DMS79 treated with DMSO at 0.1 percent for 48 hours (cell line): ENCODE measurements at places on chromosomes 3 and 15.

DNA sequence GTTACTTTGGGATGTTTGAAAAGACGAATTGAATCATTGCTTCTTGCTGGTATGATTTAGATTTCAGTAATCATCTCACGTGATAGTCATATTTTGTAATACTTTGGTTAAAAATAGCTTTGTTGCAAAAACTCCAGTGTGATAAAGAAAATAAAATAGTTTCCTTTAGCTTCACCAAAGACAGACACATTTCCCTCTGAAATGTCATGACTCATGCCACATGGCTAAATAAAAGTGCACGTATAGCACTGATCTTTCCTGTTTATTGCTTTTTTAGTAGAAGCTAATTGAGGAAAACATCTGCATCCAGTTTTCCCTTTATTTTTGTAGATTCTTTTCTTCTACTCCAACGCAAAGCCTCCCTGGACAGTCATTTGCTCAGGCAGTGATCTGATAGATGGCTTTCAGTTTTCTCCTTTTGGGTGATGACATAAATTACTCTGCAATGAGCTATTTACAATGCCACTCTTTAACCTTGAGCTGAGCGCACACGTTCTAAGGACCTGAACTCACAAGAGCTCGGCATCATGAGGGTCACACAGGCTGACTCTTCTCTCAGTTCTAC, 84.9 kb downstream of the ARNT2 start:
- DNase-seq = no peak

- DNase-seq = no peak
Measured at GRCh38 chr3:73624821-73625665, at the start of gene PDZRN3. PDZRN3 (minus strand) TSS chr3:73624941.

GRCh38 chr15:62844564-62845240, 197.8 kb upstream of the TPM1 start:
- no peak for DNase-seq

- DNase-seq = no peak
Measured at GRCh38 chr3:10560060-10560861, 54.9 kb upstream of the ATP2B2 start.

DNA sequence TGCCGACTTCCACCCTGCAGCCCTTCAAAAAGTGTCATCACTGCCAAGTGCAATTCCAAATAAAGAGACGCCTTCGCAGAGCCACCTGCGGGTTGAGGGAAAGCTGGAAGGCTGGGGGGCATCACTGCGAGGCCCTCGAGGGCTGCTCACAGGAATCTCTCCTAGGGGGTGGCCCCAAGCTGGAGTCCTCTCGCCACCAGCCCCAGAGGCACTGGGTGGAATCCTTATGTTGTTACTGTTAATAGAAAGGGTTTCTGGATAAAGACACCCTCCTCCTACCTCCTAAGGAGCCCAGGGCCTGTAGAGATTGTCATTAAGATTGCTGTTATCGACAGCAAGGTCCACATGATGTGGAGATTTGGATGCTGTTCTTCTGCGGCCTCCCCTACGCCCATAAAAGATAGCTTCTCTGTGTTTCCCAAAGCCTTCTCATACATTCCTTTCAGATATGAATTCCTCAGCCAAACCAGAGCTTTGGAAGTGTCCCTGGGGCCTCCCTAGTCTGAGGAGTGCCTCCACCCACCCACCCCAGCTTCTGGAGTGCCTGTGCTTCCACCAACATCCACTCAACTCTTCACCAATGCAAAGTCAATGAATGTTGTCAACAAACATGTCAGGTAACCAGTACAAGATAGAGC, 512.7 kb downstream of the SHQ1 start:
- no peak for DNase-seq

DNA sequence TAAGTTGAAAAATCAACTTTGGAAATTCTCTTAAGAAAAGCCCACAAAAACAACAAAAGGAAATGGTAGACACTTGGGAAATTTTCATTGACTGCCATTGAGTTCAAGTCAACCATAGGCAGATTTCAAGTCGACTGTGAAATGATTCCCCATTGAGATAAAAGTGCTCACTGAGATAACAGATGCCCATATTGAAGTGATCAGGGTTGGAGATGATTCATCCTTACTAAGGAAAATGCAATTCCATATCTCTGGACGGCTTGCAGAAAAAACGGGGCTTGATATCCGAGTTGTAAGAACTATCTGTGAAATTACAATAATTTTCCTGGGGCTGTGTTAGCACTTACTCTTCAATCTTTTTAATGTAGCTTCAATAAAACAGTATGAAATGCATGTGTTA, 373.1 kb upstream of the THRB start:
- peak; percentile 59 for DNase-seq

DNA sequence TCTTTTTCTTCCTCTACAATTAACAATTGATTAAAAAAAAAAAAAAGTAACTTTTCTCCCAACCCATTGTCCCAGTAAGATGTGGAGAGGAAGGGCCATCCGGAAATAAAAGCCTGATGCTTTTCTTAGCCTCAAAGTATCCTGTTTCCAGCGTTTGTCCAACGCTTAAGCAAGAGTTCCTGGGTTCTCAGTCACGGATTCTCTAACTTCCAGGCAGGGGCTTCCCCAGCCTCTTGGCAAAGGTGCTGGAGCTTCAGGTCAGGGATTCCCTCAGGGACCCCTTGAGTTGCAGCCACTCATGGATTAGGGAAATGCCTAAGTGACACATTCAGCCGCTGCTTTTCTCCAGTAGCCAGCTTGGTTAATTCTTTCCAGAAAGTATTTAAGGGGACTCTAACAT, 22.3 kb upstream of the C2CD4B start:
- peak; percentile 9 for DNase-seq

GRCh38 chr15:74240002-74240568, 4.0 kb downstream of the CCDC33 start:
- peak; percentile 86 for DNase-seq

- no peak for DNase-seq
Measured at GRCh38 chr3:47265725-47266428, 16.7 kb downstream of the KIF9 start.

DNA sequence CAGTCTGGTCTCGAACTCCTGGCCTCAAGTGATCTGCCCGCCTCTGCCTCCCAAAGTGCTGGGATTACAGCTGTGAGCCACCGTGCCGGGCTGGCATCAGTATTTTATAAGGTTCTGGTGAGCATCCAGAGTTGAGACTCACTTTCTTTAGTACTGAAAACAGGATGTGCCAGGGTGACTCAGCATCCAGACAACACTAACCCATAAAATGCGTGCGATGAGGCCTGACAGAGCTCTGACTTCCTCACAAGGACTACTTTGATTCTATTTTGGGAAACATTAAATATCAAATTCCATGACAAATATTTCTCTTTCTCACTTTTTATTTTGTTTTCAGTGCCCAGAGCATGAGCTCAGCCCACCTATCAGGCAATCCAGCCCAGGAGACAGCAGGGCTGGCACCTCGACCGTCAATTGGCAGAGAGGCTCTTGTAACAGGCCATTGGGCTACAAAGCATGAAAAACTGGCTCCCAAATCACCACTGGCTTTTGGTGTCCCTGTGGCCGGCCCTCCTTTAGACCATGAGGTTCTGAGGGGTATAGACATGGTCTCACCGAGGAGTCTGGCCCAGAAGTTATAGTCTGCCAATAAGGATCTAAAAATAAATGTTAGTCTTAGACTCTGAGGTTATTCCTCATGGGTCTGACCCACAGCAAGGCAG, 75.0 kb downstream of the FEM1B start:
- DNase-seq = peak; percentile 1

DNA sequence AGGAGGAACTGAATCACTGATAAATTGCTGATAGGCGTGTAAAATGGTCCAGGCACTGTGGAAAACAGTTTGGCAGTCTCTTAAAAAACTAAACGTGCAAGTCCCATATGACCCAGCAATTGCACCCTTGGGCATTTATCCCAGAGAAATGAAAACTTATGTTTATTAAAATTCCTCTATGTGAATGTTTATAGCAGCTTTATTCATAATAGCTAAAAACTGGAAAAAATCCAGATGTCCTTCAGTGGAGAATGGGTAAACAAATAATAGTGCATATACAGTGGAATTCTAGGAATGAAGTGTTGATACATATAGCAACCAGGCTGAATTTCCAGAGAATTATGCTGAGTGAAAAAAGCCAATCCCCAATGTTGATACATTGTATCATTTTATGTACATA, 482.2 kb upstream of the PDZRN3 start:
- DNase-seq = no peak

GRCh38 chr15:69789648-69790393, 307.9 kb downstream of the TLE3 start:
- no peak for DNase-seq

DNA sequence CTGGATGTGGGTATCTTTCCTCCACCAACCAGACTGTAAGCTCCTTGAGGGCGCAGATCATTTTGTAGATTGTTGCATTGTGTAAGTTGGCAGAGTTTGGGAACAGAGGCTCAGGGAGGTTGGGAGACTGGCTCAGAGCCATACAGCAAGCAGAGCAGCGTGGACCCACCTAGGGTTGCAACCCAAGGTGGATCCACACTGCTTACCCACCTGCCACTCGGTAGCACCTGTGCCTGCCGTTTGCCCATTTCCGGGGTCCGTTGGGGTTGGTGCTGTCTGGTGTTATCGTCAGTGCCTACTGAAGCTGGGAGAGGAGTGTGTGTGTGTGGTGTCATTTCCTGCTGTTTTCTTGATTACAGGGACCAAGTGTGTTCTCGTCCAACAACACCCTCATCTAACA, 19.0 kb downstream of the SMAD6 start:
- DNase-seq = no peak

DNA sequence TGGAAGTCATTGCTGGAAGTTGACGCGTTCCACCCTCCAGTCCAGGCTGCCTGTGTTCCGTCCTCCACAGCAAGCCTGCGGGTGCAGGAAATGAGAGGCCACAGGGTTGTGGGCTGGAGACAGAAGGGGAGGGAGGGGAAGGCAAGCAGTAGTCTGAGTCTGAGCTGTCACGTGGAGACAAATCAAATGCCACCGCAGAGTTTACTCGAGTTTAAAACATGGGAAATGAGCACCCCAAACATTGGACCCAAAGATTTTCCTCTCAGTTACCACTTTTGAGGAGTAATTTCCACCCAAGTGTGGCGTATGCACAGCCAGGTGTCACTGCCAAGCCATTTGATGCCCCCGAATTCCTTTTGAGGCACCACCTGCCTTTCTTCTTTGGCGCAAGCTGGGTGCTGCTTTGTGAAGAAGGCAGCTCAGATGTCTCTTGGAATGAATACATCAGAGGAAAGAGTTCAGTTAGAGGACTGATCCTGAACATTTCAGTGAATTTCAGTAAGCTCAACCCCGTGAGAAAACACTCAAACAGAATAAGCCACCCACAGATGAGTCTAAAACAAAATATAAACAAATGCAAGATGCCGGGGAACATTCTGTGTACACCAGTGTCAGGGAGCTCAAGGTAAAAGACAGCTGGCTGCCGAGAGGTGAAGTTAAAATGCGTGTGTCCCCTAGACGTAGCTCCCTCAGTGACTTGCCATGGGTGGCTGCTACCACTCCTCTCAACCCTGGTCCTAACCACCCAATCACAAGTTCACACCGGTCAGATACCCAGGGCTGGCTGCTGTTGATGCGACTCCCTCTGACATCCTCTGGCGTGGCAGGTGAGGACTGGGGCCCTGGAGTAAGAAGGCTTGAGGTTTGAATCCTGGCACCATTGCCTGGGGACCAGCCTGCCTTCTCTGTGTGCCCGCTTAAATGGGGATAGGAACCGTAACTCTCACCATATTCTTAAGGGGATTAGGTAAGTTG, 203.8 kb downstream of the UACA start:
- DNase-seq = no peak

GRCh38 chr3:5677555-5677954, 490.0 kb downstream of the EDEM1 start:
- DNase-seq = no peak

DNA sequence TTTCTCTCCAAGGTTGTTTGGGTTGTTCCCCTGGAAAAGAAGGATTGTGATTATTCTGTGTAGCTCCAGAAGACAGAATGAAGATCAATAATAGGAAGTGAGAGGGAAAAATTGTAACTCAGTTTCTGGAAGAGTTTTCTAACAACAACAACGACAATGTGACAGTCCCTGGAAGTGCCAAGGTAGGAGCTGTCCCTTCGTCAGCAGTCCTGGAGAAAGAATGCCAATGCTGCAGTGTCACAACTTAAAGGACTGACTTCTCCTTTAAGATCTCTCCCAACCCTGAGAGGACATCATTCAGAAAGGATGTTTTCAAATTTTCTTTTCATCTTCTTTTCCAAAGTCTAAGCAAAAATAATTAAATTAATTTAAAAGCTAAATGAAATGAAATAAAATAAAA, 136.4 kb upstream of the GAP43 start:
- no peak for DNase-seq

GRCh38 chr15:87777054-87777561, 479.4 kb downstream of the NTRK3 start:
- no peak for DNase-seq

DNA sequence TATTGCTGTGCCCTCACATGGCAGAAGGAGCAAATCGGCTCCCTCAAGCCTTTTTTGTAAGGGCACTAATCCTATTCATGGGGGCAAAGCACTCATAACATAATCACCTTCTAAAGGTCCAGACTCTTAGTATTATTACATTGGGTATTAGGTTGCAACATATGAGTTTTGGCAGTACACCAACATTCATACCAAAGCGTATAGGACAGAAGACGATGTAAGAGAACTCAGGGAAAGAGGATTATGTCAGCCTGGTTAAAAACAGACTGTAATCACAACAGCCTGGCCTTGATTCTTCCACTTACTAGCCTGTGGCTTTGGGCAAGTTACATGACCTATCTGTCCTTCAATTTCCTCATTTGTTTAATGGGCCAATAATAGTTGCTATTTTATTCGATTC, 828.5 kb upstream of the NECTIN3 start:
- no peak for DNase-seq
